Caki2 (cell line): ENCODE measurements at places on chromosomes 3 and 15.

DNA sequence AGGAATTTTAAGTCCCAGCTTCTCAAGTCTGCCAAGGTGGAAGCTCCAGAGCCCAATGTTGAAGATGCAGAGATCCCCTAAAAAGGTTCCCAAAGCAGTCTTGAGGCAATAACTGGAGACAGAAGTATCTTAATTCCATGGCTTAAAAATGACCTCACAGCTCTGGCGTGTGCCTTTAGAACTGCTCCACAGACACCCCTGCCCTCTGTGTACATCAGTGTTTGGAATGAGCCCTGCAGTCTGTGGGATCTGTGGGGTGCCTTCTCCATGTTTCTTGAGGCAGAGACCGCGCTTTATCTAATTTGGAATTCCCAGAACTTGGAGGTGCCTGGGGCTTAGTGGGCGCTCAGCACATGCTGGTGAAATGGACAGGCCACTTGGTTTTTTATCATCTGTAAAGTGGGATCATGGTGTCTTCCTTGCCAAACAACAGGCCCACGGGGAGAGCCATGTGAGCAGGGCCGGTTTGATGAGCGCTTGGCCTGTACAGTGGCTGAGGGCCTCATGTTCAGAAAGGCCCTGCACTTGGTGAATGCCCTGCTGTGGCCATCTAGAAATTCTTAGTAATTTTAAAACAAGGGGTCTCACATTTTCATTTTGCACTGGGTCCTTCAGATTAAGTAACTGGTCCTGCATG is 7.1 kb downstream of the ITGA11 start:
- DNase-seq, result no peak

- no peak for DNase-seq
These were observed 580.4 kb downstream of the ROBO1 start for GRCh38 chr3:79187426-79187825.

DNA sequence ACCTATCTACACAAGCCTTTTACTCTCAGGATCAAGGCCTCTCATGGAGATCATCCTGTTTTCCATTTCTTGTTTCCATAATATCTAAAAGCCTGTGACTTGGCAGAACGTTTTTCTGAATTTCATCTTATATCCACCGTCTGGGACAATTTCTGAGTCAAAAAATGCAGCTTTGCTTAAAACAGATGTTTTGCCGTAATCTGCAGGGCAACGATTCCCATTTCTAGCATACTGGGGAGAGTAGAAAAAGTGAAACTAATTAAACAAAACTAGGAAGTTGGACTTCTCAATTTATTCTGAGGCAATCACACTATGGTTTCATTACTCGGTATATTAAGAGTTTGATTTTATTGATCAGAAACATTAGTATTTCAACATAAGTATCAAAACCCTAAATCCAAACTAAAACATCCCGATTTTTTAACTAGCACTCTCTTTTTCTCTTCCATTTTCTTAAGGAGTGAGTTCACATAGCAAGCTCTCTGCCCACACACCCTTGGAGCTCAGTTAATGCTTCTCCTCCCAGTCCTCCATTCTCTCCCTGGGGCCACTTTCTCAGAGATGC is 33.6 kb downstream of the SPATA12 start:
- no peak for DNase-seq

DNA sequence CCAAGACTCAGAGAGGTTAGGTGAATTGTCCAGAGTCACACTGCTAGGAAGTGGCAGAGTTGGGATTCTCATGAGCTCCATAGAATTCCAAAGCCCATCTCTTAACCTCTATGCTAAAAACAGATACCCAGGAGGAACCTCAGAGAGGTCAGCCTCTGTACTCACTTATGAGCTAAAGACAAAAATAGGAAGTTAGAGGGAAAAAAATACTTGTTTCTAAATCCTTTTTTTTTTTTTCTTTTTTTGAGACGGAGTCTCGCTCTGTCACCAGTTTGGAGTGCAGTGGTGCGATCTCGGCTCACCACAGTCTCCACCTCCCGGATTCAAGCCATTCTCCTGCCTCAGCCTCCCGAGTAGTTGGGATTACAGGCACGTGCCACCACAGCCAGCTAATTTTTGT is 31.4 kb downstream of the FSD2 start:
- no peak for DNase-seq

GRCh38 chr3:31352331-31352730 is 180.4 kb upstream of the STT3B start:
- no peak for DNase-seq

DNA sequence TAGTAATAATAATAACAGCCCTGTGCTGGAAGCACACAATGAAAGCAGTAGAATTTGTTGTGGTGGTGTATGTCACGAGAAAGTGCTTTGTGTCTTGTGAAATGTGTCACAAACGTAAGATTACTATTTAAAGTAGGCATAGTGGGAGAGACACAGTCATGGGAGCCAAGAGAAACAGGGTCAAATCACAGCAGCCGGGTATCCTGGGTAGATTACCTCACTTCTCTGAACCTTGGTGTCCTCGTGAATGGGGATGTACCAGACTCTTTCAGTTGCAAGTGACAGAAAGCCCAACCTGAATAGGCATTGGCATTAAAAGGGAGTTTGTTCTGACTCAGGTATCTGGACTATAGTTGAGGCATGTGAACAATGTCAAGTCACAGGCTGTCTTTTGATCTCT is 29.1 kb upstream of the SRGAP3 start:
- no peak for DNase-seq

- DNase-seq, result no peak
These were observed 61.2 kb upstream of the XRN1 start for GRCh38 chr3:142509079-142509478.

DNA sequence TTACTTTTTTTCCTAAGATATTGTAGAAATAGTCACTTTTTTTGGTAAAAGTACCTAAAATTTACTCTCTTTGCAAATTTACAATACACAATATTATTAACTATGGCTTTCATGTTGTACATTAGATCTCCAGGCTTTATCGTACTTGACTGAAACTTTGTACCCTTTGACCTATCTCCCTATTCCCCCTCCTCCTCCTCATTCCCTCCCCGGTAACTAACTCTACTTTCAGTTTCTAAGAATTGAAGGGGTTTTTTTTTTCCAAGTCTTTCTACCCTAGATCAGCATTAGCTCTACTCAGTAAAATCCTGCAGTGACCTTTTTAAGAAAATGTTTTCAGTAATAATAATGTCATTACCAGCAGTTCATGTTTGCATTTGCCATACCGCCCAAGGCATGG is 10.1 kb downstream of the HACL1 start:
- no peak for DNase-seq

GRCh38 chr3:171307046-171307585 is 153.1 kb downstream of the TNIK start:
- DNase-seq, result no peak

GRCh38 chr15:94731286-94731685 is 499.9 kb downstream of the MCTP2 start:
- no peak for DNase-seq

DNA sequence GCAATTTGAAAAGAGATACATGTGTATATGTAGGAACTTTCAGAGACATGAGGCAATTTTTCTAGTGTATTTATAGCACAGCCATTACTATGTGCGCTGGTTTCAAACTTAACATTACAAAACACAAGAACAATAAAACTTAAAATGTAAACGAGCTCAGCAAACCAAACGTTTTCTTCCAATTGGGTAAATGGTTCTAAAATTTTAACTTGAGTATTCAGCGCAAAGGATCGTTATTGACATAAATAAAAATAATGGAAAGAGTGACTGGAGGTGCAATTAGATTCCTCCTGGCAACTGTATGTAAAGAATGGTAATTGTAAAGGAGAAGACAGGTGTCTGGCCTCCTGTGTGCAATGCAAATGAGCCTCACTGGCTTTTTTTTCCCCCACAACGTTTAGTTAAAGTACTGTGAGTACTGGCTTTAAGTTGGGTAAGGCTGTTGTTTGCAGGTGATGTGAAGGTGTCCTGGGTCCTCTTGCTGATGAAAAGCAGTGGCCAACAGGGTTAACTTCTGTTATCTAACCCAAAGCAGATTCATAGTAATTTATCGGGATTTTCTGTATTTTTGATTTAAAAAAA is 14.1 kb upstream of the GADL1 start:
- DNase-seq, result no peak

- no peak for DNase-seq
These were observed 417 bp downstream of the TBCCD1 start for GRCh38 chr3:186566772-186567071.

DNA sequence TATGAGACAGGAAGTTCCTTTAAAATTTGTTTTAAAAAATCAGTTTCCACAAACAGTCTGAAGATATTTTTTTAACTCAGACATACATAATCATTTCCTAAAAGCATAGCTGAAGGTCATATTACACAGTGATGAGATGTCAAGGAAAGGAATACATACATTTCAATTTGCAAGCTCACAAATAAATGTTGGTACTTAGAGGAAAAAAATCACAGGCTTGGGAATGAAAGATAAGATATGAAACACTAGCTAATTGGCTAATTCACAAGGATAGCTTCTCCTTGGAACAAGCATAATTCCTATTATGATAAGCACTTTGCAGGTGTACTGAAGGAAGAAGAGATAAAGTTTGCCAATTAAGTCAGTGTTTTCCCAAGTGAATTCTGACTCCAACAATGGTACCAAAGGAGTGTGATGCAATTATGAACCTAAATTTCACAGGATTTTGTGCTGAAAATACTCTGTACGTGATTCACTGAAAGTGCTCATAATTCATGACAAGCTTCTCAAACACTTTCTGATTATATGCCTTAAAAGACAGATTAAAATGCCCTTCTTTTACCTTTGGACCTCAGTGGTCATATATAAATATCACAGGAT is 112.4 kb downstream of the FRMD5 start:
- DNase-seq, result no peak

DNA sequence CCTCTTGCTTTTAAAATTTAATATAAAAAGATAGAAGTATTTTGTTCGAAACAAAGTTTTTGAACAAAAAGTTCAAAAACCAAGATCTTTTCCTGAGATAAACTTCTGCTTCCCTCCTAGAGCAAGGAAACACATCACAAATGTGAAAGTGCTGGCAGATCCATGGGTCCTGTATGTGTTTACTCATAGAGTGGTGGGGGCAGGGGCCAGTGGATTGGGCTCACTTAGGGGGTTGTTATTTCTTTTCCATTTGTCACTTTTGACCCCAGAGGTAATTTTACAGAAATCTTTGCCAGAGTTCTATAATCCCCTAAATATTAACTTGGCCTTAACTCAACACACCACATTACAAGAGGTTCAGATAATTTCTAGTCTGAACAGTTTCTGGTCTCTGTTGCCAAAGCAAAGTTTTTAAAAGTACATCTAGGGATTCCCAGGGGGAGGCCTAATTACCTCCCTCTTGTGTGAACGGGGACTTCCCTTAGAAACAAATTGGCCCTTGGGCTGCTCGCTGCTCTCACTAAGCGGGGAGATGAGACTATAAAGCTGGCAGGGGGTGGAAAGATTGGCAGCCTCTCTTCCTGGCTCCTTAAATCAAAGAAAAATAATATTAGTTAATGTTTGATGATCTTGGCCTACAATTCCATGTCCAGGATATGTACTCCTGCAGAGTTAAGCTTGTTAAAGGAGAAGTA is 66.8 kb upstream of the PTX3 start:
- peak; percentile 74 for DNase-seq

DNA sequence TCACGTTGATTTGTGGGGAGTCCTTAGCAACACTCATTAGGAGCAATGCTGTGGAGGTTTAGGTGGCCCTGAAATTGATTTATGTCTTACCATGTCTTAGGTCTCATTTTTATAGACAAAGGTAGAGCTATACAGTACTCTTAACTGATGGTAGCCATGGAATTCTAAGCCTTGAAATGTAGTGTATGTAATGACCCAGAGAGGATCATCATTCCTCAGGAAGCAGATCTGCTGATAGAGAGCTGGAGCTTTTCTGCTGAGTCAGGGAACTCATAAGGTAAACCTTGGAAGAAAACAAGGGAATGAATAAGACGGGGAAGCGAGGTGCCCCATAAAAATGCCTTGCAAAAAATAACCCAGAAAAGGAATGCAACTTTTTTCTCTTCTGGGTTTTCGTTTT is 34.0 kb upstream of the ZNF639 start:
- no peak for DNase-seq

- no peak for DNase-seq
These were observed at the start of gene EPB42 for GRCh38 chr15:43220991-43221403. EPB42 (minus strand) TSS chr15:43221018; CDS start chr15:43220825, 193 bp downstream.

- DNase-seq, result no peak
These were observed 5.0 kb upstream of the KBTBD8 start for GRCh38 chr3:66993082-66993481.

- peak; percentile 26 for DNase-seq
These were observed 199.4 kb upstream of the TTC14 start for GRCh38 chr3:180402471-180403073.

DNA sequence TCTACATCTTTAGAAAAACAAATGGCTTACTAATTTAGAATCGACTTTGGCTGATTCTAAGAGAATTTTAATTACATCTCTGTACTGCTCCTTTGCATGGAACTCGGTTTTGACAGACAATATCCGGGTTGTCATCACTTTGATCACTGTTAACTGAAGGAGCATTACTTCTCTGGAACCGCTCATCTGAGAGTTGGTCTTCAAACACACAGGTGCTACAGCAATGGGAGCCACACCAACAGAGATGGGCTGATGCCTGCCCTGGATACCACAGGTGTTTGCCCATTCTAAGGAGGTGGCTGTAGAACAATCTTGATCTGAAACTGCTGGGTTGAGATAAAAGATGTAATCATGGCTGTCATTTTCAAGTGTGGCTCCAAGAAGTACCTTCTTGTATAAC is 21.6 kb downstream of the LINS1 start:
- no peak for DNase-seq
